ENCODE measurements at places on chromosomes 16 and 17.

DNA sequence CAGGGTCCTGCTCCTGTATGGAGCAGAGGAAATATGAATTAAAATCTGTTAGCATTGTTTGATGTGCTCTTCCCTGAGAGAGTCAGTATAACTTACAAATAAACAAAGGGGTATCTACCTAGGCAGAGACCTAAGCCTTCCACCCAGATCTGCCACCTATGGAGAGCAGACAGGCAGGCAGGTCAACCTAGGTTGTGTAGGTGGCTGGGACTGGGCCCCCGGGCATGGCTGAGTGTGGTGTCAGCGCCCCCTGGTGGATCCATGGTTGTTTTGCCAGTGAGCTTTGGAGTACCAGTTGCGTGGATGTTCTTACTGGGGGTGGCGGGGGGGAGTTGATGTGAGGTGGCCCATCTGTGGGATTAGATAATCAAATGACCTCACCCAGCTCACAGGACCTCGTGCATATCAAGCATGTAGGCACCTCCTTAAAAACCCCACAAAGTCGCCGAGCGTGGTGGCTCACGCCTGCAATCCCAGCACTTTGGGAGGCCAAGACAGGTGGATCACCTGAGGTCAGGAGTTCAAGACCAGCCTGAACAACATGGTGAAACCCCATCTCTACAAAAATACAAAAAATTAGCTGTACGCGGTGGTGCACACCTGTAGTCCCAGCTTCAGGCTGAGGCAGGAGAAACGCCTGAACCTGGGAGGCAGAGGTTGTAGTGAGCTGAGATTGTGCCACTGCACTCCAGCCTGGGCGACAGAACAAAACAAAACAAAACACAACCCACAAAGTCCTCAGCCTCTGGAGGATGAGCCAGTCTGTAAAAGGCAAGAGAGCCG is 17.6 kb downstream of the DUS2 start:
- peak; percentile 61 for DNase-seq

DNA sequence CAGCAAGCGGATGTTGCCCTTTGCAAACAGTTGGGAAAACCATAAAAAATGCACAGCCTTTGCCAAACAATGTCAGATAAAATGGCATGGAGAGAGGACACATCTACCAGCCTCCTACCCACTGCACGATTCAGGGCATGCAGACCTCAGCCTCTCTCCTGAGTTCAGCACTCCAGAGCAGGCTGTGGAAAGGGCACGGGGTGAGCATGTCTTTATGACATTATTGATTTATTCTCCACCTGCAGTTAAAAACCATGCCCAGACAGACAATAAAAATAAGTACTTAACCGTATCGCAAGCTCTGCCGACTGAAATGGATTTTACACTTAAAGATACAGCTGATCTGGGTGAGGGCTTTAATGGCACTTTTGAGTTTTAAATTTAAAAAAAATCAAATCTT is 127.1 kb downstream of the MAF start:
- no peak for DNase-seq

DNA sequence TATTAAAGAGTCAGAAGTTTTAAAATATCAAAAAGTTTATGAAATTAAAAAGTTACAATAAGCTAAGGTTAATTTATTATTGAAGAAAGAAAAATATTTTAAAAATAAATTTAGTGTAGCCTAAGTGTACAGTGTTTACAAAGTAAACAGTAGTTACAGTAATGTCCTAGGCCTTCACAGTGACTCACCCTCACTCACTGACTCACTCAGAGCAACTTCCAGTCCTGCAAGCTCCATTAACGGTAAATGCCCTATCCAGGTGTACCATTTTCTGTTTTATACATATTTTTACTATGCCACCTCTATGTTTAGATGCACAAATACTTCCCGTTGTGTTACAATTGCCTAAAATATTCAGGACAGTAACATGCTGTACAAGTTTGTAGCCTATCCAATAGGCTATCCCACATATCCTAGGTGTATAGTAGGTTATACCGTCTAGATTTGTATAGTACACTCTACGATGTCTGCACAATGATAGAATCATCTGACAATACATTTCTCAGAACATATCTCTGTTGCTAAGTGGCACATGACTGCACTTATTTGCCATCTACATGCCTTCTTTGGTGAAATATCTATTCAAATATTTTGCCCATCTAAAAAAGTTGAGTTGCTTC is 67.2 kb upstream of the WSB1 start:
- no peak for DNase-seq

GRCh38 chr17:38707678-38708351 is 2.7 kb downstream of the MLLT6 start:
- DNase-seq: no peak

DNA sequence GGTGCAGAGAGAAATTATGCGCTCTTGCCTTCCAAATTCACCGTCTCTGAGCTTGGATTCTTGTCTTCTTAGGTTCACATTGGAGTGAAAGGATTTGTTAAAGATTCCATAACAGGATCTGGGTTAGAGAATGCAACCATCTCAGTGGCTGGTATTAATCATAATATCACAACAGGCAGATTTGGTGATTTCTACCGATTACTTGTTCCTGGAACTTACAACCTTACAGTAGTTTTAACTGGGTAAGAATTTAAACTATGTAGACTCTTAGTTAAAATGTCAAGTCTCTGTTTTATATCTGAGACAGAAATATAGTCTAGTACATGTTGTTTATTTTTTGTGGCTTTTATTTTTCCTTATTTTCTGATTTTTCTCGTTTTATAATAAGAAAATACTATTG is 42.9 kb downstream of the CPD start:
- no peak for DNase-seq

DNA sequence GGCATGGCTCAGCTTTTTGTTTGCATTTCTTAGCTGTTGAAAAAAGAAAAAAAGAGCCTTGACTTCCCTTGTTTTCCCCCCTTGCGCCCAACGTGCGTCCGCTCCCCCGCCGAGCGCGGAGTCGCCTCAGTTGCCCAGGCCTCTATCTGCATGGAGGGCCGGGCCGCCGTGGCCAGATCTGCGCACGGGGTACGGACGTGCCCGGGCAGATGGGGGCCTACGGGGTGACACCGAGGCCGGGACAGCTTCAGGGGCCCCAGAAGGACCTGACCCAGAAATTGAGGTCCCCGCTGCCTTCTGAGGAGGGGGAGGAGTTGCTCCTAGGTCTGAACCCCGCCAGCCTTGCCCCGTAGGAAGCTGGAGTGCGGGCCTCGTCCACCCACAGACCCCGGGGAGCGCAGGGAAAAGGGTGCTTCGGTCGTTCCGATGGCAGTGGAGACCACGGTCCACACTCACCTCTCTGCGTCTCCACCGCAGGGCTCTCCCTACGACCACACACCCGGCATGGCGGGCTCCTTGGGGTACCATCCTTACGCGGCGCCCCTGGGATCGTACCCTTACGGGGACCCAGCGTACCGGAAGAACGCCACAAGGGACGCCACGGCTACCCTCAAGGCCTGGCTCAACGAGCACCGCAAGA is 1.5 kb downstream of the IRX5 start:
- DNase-seq: no peak

DNA sequence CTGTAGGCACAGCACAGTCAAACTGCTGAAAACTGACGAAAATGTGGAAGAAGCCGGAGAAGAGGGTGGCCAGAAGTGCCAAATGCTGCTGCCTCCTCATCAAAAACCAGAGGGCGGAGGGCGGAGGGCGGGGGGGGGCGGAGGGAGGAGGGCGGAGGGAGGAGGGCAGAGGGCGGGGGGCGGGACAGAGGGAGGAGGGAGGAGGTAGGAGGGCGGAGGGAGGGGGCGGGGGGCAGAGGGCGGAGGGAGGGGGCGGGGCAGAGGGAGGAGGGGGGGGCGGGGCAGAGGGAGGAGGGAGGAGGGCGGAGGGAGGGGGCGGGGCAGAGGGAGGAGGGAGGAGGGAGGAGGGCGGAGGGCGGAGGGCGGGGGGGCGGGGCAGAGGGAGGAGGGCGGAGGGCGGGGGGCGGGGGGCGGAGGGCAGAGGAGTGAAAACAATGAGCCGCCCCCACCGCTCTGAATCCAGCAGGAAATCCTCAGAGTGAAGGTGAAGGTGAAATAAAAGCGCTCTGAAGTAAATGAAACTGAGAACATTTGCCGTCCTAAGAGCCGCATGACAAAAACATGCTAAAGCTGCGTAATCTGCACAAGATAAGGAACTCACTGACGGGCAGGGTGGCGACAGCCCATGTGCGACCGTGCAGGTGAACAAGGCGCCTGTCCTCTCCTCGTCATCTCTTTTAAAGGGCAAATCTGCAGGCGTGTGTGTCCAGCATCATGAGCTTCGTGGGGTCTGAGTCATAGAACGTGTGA is 22.6 kb upstream of the CBFA2T3 start:
- DNase-seq: no peak

- DNase-seq: peak; percentile 44
These were observed 11.2 kb downstream of the TFAP4 start for GRCh38 chr16:4261557-4262172.

- DNase-seq: no peak
These were observed 22.9 kb downstream of the COPZ2 start for GRCh38 chr17:48014595-48015111.

DNA sequence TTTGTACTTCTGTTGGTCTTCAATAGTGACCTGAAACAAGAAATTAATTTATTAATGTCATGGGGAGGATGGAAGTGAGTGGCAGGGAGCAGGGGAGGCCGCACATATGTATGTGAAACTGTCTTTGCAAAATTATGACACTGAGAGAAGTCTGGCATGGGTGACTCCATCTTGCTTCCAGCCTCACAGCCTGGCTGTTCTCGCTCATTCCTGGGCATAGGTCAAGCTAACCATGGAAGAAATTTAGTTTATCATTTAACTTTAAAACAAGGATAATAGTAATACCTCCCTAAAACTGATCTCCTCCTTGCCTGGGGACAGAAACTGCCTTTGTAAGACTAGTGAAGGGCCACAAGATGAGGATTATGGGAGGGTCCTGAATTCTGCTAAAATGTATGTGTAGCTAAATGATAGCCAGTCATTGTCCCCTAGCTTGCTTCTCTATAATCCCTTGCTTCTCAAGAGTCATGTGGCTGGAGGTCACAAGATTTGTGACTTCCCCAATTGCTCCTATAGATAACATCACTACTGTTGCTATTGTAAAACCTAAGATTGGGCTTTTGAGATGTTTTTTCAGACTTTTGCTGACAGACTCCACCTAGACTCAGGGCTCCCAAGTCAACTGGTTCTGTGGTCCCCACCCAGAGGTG is 126.0 kb downstream of the HS3ST3A1 start:
- no peak for DNase-seq

GRCh38 chr17:76405967-76406647 is 21.7 kb downstream of the SPHK1 start:
- no peak for DNase-seq

DNA sequence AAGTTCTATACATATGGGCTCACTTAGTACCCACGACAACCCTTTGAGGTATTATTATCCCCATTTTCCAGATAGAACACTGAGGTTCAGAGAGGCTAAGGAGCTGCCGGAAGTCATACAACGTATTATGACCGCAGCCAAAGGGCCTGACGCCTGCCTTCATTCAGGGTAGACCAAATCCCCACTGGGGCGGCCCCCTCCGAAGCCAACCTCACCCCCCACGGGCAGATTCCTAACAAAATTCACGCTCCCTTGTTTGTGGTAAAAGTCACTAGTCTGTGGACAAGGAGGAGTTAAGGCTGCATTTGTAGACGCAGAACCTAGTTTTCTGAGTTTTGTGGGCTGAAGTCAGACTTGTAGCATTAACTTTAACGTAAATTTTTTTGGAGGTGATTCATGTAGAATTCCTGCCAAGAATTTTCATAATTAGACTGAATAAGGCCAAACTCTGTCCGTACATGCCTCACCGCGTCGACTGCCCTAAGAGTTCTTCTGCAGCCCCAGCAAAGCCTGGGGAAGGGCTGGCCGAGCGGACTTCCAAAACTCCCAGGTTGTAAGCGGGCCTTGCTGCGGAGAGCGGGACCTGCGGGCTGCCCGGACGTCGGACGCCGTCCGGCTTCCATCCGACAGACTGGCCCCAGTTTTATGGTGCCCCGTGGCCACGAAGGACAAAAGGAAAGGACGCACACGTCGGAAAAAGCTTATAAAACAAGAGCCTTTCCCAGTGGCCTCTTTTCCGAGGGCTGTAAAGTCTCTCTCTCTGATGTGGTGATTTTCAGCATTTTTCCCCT is 75.7 kb downstream of the NXN start:
- no peak for DNase-seq

DNA sequence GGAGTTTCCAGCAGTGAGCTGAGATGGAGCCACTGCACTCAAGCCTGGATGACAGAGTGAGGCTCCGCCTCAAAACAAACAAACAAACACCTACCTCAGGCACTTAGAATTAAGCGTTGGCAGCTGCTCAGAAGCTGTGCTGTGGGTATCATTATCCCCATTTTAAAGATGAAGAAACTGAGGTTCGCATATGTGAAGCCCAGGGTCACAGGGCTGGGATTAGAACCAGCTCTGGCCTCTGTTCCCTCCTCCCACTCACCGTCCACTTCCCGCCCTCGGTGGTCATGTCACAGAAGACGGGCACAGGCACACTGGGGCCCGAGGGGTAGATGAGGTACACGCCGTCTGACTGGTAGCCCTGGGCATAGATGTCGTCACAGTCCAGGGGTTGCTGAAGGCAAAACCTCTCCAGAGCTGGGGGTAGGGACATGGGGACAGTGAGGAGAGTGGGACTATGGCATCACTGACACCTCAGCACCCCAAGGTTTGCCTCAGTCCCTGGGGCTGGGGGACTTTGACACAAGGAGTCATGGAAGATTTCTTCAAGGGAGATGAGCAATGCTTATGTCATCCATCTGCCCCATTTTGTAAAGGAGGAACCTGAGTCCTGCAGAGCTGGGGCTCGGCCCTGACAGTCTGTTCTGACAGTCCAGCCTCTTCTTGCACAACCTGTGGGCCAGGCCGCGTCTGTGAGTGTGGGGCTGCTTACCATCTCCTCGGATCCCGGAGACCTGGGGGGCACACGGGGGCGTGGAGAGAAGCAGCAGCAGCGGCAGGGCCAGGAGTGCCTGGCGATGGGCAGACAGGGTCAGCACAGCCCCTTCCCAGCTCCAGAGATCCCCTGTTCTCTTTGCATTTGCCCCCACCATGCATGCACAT is 700 bp downstream of the MFAP4 start:
- DNase-seq: no peak

GRCh38 chr17:76543826-76544545 is 4.1 kb downstream of the PRCD start:
- no peak for DNase-seq

DNA sequence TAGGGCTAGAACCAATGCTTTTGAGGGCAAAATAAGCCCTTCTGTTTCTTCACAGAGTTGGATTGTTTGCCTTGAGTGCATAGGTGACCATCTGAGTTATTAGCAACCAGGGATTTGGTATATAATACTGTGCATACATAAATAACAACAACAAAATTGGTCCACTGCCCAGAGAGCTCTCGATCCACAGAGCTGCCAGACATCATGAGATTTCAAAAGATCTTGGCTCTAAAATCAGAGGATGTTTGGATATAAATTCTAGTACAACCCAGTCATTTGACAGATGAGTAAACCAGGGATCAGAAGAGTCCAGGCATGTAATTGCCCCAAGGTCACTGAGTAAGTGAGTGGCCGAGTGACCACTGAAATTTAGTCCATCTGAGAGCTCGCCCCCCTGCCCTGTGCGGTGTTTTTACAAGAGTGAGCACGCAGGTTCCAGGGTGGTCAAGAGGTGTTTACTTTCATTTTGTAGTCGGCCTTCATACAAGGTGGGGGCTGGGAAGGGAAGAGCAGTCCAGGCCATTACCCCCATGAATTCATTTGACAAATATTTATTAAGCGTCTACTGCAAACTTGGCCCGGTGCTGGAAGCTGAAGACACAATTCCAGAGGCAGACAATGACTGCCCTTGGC is 1.8 kb upstream of the MT2A start:
- DNase-seq: peak; percentile 66

- peak; percentile 22 for DNase-seq
These were observed 85.7 kb upstream of the XYLT1 start for GRCh38 chr16:17556276-17557052.

- peak; percentile 65 for DNase-seq
These were observed 5.7 kb downstream of the GOSR2 start for GRCh38 chr17:46928467-46929261.

GRCh38 chr16:14362774-14363371 is 267.2 kb downstream of the PARN start:
- DNase-seq: no peak
